Activated T-helper 17 cell treated with anti-CD3 and anti-CD28 coated beads, Interleukin-2, amount 50 U/mL, for 72 hours (primary cell): ENCODE measurements at places on chromosomes 1 and 21.

- no peaks in the 10 kb centered on the region for H3K27me3 ChIP-seq
- H3K36me3 ChIP-seq: no peaks in the 10 kb centered on the region
- H3K4me3 ChIP-seq: no peak overlapping the region
- H3K4me1 ChIP-seq: no peaks in the 10 kb centered on the region
- no peak for ATAC-seq
These were observed 7.9 kb upstream of the NBPF1 start for GRCh38 chr1:16621300-16621658.

GRCh38 chr21:43020177-43020576, 45.8 kb downstream of the PKNOX1 start:
- H3K36me3 ChIP-seq: peaks cover 86% of the 10 kb centered on the region
- no peak overlapping the region for H3K4me3 ChIP-seq
- no peak overlapping the region for H3K27ac ChIP-seq
- no peaks in the 10 kb centered on the region for H3K4me1 ChIP-seq
- no peaks in the 10 kb centered on the region for H3K27me3 ChIP-seq
- ATAC-seq: no peak

GRCh38 chr1:151831256-151831591, 378 bp downstream of the RORC start:
- ATAC-seq: no peak
- peaks cover 69% of the 10 kb centered on the region for H3K4me1 ChIP-seq
- peak overlapping the region; percentile 94 for H3K4me3 ChIP-seq
- peak overlapping the region; percentile 93 for H3K27ac ChIP-seq
- peaks cover 9% of the 10 kb centered on the region for H3K36me3 ChIP-seq

GRCh38 chr1:40944841-40945430, 34.6 kb upstream of the CTPS1 start:
- H3K4me3 ChIP-seq: no peak overlapping the region
- no peaks in the 10 kb centered on the region for H3K4me1 ChIP-seq
- no peak overlapping the region for H3K27ac ChIP-seq

DNA sequence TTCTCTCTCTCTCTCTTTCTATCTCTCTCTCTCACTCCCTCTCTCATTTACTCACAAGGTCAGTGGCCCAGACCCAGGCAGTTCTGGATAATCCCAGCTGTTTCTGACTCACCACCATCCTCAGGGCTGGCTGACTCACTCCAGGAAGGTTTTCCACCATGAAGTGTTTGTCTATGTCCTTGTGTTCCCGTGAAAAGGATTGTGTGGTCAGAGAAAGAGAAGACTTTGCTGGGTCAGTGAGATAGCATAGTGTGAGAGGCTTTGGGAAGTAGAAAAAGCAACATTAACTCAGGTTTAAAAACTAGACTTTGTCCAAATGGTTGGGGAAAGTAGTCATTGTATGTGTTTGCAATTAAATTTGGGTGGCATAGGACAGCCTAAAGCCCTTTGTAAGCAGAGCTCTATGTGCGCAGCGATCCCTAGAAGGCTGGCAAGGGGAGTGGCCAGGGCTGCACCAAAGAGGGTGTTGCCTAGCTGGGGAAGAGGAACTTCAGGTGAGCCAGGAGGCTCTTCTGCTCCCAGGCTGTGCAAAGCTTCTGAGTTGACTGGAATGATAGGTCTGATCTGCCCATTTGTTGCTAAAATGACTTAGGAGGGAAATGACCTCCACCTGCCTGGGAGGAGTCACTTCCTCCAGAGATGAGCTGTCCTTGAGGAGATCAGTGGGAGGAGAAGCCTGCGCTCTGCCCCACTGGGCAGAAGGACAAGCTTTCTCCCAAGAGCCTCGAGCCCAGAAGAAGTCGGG, 4.9 kb upstream of the CAPN2 start:
- H3K27me3 ChIP-seq: no peaks in the 10 kb centered on the region
- peaks cover 17% of the 10 kb centered on the region for H3K4me1 ChIP-seq
- no peaks in the 10 kb centered on the region for H3K36me3 ChIP-seq
- peak overlapping the region; percentile 44 for H3K27ac ChIP-seq
- no peak overlapping the region for H3K4me3 ChIP-seq
- peak; percentile 27 for ATAC-seq

DNA sequence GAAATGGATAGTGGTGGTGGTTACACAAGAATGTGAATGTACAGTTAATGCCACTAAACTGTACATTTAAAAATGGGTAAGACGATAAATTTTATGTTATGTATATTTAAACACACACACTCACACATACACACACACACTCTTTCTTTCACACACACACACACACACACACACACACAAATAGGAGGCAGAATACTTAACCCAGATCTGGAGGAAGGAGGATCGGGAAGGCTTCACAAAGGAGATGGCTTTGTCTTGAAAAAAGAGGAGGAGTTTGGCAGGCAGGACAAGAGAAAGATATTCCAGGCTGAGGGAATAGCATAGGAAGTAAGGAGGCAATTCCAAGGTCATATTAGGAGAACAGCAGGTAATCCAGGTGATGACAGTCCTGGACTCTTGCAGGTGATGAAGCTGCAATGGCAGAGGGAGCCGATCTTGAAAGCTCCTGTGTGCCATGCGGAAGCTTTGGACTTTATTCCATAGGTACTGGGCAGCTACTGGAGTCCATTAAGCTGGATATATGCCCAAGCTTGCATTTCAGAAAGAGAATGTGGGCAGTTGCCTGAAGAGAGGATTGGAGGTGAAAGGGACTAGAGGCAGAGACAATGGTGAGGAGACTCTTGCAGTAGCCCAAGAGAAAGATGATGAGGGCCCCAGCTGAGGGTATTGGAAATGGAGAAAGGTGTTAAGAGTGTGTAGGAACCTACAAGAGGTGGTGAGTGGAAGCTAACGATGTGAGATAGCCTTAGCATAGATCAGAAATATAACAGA, 15.4 kb upstream of the LYST start:
- peak overlapping the region; percentile 40 for H3K4me3 ChIP-seq
- H3K36me3 ChIP-seq: no peaks in the 10 kb centered on the region
- H3K4me1 ChIP-seq: peaks cover 15% of the 10 kb centered on the region
- H3K27me3 ChIP-seq: peaks cover 4% of the 10 kb centered on the region
- H3K27ac ChIP-seq: peak overlapping the region; percentile 39
- ATAC-seq: no peak

DNA sequence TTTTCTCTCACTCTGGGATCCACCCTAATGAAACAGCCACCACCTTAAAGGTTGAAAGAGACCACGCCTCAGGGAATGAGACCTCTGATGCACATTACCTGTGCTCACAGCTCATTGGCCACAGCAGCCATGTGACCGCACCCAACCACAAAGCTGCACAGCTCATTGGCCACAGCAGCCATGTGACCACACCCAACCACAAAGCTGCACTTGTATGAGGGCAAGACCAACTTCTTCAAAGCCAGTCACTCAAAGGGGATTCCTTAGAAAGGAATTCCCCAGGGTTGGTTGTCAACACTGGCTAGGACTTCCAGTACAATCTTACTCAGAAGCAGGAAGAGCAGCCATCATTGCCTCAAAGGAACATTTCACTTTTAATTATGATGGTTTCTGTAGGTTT, 43.6 kb upstream of the PDE9A start:
- H3K27ac ChIP-seq: peak overlapping the region; percentile 45
- peak overlapping the region; percentile 31 for H3K4me3 ChIP-seq
- H3K4me1 ChIP-seq: peaks cover 20% of the 10 kb centered on the region
- peak; percentile 92 for ATAC-seq
- no peaks in the 10 kb centered on the region for H3K36me3 ChIP-seq

GRCh38 chr1:94768036-94768435, 52.1 kb upstream of the SLC44A3 start:
- H3K4me3 ChIP-seq: no peak overlapping the region
- H3K4me1 ChIP-seq: no peaks in the 10 kb centered on the region
- no peak for ATAC-seq
- H3K27ac ChIP-seq: no peak overlapping the region
- no peaks in the 10 kb centered on the region for H3K27me3 ChIP-seq

DNA sequence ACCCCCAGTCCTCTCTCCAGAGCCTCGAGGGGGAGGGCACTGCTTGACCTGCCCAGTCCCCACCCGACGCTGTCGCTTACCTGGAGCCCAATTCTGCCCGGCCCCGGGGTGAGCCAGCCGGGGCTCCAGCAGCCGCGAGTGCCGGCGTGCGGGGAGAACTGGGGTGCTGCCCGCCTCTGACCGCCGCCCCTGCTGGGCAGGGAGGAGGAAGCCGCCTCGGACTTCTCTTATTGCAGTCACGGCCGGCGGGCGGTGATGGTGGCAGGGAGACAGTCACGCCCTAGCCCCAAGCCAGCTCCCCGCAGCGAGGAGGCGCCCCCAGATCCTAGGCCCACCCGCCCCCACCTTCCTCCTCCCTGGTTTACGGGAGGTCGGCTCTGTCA, at the start of gene FGR:
FGR (minus strand) TSS at position 201 of the 383 bp plus-strand sequence. CDS start 11,269 bp downstream, outside the sequence.
- H3K36me3 ChIP-seq: peaks cover 5% of the 10 kb centered on the region
- ATAC-seq: no peak
- H3K4me3 ChIP-seq: peak within 1 kb of the TSS; percentile 80
- no peaks in the 10 kb centered on the region for H3K27me3 ChIP-seq

GRCh38 chr1:30695439-30695841, 27.9 kb downstream of the MATN1 start:
- no peaks in the 10 kb centered on the region for H3K36me3 ChIP-seq
- no peaks in the 10 kb centered on the region for H3K4me1 ChIP-seq
- no peak overlapping the region for H3K4me3 ChIP-seq
- H3K27me3 ChIP-seq: peaks cover 7% of the 10 kb centered on the region
- H3K27ac ChIP-seq: no peak overlapping the region

- peaks cover 62% of the 10 kb centered on the region for H3K36me3 ChIP-seq
- no peak overlapping the region for H3K27ac ChIP-seq
- H3K4me3 ChIP-seq: no peak overlapping the region
These were observed 8.2 kb downstream of the AMPD2 start for GRCh38 chr1:109627692-109628399.

DNA sequence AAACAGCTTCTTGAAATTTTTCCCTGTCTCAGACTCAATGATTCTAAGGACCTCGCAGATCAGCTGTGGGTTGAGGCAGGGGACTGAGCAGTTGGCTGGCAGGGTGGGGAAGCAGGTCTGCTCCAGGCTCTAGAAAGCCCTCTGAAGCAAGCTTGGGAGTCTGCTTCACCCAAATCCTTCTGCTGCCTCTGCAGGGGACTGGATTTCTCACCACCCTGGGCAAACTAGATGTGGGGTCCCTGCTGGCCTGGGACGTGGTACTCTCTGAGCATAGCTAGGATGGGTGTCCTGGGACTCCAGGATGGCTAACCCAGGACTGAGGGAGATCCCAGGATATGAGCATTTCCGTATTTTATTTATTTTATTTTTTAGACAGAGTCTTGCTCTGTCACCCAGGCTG, 89.3 kb downstream of the LAMC2 start:
- no peaks in the 10 kb centered on the region for H3K4me1 ChIP-seq
- ATAC-seq: no peak
- H3K36me3 ChIP-seq: no peaks in the 10 kb centered on the region
- H3K4me3 ChIP-seq: no peak overlapping the region
- H3K27ac ChIP-seq: no peak overlapping the region

- peaks cover 67% of the 10 kb centered on the region for H3K27me3 ChIP-seq
- H3K36me3 ChIP-seq: no peaks in the 10 kb centered on the region
- H3K4me1 ChIP-seq: peaks cover 12% of the 10 kb centered on the region
- H3K4me3 ChIP-seq: peak overlapping the region; percentile 59
- H3K27ac ChIP-seq: no peak overlapping the region
These were observed 4.9 kb upstream of the SLC44A5 start for GRCh38 chr1:75615613-75616435.

DNA sequence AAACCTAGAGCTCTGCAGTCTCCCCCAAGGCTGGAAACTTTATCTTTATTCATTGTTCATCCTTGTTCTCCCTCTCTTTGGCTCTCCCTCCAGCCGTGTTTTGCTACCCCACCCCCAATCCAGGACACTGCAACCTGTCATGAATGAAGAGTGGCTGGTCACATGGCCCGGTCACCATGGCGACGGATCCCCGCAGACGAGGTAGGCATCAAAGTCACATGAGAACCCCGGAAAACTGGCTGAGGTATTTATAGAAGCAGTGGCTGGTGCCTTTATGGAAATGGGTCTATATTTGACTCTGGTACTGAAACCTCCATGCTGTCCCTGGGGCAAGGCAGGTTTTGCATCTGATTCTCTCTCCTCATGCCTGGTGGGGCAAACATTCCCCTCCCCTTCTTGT, 13.4 kb upstream of the SLC6A17 start:
- no peaks in the 10 kb centered on the region for H3K4me1 ChIP-seq
- H3K4me3 ChIP-seq: no peak overlapping the region
- H3K36me3 ChIP-seq: no peaks in the 10 kb centered on the region
- ATAC-seq: no peak
- H3K27ac ChIP-seq: no peak overlapping the region

DNA sequence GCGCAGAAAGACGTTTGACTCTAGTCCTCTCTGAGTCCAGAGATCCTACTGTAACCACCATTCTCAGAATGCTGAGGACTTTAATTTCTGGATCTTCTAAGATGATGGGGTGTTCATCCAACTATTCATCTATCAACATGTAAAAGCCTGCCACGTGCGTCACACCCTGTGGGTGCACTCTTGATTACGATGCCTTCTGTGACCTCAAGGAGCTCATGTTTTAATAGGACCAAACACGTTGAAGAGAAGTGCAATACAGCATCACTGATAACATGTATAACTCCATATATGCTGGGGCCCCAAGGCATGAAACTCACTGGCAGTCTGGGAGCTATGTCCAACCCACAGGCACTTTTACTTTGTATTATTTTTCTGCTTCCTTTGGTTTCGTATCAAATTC, 19.0 kb downstream of the KIAA0040 start:
- H3K27ac ChIP-seq: peak overlapping the region; percentile 71
- no peaks in the 10 kb centered on the region for H3K27me3 ChIP-seq
- peaks cover 93% of the 10 kb centered on the region for H3K36me3 ChIP-seq
- no peak for ATAC-seq
- H3K4me3 ChIP-seq: no peak overlapping the region

DNA sequence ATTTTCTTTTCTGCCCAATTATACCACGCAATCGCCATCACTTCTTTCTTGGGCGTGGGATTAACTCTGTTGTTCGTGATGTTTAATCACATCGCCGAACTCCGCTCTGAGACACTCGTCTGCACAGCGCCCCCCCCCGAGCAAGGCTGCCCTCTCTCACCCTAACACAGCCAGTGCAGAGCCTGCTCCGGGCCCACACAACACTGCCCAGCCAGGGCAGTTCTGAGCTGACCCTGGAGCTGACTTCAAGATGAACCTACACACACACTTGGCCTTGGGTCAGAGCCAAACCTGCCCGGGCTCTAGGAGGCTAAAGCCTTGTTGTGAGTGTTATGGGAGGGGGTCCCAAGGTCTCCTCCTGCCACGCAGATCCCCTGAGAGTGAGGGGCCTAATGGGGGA, 64.6 kb upstream of the LRP8 start:
- no peaks in the 10 kb centered on the region for H3K4me1 ChIP-seq
- no peak overlapping the region for H3K4me3 ChIP-seq
- ATAC-seq: no peak
- H3K27me3 ChIP-seq: peaks cover 4% of the 10 kb centered on the region
- no peak overlapping the region for H3K27ac ChIP-seq
